ENCODE measurements at places on chromosomes 5 and 9.

- DNase-seq: no peak
Observed at GRCh38 chr5:113278976-113279375, 155.8 kb downstream of the TSSK1B start.

DNA sequence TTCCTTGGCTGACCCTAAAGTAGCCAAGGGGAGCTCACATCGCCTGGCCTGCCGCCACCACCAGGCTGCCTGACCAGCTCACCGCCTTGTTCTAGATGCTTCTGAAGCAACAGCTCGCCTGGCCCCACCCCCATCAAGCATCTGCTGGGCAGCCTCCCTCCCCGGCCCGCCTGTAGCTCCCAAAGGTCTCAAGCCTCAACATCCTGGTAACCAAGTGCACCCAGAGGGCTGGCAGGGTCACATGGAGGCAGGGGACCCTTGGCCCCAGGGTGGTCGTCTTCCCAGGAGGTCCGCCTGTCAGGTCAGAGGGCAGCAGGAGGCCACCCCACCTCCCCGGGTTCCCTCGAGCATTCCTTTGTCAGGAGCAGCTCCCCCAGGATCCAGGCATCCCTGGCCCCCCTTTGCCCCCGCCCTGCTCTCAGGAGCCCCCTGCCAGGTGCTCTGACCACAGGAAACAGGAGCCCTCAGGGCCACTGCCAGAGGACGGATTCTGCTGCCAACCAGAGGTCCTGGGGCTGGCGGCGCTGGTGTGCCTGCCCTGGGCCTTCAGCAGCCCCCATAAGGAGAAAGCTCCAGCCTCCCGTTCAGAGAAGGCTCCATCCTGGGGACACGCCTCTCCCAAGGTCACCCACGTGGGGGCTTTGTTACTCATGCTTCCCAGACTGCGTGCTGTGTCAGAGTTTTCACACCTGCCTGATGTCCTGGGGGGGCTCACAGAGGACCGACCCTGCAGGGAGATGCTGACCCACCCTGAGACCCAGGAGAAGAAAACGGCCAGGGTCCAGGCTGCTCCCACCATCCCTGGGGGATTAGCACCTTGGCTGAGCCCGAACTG lies 3.5 kb upstream of the LRRC14B start:
- DNase-seq: no peak

DNA sequence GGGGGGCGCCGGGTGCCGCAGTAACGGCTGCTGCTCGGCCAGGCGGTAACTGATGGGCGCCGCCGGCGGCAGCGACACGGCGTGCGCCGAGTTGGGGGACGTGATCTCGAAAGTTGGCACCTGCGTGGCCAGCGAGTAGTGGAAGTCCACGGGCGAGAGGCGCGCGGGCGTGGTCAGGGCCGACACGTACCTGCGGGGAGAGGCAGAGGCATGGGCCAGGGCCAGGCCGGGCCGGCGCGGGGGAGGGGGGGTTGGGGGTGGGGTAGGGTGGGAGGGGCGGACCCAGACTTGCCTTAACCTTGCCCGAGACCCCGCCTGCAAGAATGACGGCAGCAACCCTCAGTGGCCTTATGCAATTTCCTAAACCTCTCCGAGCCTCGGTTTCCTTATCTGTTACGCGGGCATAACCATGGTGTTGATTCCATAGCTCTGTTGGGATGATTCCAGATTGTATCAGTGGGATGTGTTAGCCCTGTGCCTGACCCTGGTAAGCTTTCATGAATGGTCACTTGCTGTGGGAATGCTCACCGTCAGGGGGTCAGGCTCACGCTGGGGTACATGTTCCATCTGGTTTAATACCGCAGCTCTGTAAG lies 53.0 kb downstream of the PSD2 start:
- peak; percentile 3 for DNase-seq

GRCh38 chr5:43192558-43193180 lies 644 bp downstream of the NIM1K start:
- no peak for DNase-seq

GRCh38 chr5:81805086-81805485 lies 54.2 kb upstream of the SSBP2 start:
- DNase-seq: no peak

GRCh38 chr5:102628441-102629175 lies 126.5 kb upstream of the PAM start:
- no peak for DNase-seq

DNA sequence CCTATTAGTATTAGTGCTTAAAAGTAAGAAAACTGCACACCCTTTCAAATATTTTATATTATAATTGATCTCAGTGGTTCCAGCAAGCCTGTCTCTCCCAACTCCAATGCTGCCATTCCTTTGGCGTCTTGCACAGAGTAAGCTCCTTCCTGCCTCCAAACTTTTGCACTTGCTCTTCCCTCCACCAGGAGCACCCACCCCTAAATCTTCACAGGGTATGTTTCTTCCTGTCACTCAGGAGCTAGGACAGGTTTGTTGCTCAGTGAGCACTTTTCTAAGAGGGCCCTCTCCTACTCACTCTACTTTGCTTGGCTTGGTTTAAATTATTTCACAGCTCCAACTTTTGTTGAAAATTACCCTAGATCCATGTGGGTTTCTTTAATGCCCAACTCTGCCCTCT lies 189.1 kb upstream of the ADRA1B start:
- DNase-seq: no peak

GRCh38 chr5:150066901-150067396 lies 19.4 kb downstream of the CSF1R start:
- no peak for DNase-seq

GRCh38 chr5:1413611-1414241 lies 31.5 kb downstream of the SLC6A3 start:
- no peak for DNase-seq

DNA sequence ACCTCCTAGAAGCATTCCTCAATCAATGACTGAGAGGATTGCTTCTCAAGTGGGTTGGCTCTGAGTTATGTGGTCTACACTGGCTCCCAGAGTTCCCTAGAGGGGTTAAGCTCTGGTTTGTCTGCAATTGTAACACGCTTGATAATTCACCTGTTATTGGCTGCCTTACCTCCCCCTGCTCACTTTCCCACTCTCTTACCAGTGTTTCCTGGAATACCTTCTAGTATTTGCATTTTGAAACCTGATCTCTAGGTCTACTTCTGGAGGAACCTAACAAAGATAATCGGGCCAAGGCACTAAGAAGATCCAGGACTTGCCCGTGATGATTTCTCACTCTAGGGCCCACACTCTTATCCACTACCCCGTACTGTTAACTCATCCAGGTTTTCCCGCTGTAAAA lies 110.1 kb upstream of the MAP3K1 start:
- DNase-seq: no peak

DNA sequence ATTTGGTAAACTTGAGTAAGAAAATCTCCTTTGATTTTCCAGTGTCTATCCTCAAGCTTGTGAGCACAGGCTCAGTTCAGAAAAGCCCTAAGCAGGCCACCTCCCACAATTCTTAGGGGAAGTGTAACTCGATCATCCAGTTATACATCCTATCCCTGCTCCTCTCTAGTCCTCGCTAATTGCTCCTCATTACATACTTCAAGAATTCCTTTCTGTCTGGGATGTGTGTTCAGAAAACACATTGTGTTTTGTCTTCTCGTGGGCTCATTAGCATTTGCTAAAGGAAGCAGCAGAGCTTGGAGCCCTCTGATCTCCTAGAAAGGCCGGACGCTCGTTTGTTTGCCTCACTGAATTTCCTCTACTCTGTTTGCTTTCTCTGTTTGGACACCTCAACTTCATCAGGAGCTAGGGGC lies 268.2 kb upstream of the RFX3 start:
- DNase-seq: no peak

- DNase-seq: no peak
Observed at GRCh38 chr5:146327989-146328388, 10.7 kb upstream of the POU4F3 start.

- DNase-seq: no peak
Observed at GRCh38 chr5:151071848-151072629, 8.8 kb downstream of the TNIP1 start.

DNA sequence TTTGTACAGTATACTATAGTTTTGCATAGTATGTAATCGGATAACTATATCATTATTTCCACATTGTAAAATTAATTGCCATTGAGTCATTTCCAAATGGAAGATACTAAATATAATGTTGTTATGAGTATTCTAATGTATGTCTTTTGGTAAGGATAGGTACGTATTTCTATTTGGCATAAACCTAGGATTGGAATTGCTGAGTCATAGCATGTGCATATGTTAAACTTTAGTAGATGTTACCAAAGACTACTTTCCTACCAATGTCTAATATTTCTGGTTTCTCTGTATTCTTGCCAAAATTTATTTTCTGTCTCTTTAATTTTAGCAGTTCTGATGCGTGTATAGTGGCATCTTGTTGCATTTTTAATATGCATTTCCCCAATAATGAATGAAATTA lies 825.1 kb upstream of the ARRDC3 start:
- no peak for DNase-seq

DNA sequence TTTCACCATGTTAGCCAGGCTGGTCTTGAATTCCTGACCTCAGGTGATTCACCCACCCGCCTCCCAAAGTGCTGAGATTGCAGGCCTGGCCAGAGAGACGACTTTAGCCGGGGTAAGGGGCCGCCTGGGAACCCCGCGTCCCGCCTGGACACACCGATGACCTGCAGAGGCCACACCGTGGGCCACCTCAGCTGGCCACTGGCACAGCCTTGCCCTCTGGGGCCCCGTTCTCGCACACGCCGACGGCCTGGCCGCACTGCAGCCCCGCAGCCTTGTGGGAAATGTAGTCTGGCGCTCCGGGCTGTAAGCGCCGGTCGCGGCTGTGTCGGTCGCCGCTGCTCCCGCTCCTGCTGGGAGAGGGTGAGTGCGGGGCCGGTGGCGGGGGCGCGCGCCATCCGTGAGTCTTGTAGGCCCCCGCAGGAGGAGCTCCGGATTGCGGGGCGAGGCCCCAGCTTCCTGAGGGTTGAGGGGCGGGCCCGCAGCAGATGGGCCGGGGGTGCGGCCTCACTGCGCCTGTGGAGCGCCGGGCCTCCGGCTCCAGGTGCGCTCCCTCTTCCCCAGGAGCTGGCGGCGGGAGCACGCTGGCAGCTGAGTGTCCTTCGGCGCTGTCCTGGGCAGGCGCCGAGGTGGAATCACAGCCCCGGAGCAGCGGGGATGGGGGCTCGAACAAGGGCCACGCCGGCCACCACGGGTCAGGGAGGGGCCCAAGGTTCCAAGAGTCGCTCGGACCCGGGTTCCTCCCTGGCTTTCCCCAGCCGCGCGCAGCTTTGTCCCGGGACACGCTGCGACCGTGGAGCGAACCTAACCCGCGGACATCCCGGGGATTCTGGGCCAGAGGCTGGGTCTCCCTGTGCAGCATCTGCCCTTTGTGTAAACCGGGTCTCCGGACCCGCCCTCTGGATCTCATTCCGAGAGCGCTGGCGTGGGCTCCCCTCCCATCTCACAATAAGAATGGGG lies at the start of gene ZFP2:
ZFP2 (plus strand) TSS at position 299 of the 957 bp plus-strand sequence. CDS start 35,401 bp downstream, outside the sequence.
- DNase-seq: peak; percentile 58

DNA sequence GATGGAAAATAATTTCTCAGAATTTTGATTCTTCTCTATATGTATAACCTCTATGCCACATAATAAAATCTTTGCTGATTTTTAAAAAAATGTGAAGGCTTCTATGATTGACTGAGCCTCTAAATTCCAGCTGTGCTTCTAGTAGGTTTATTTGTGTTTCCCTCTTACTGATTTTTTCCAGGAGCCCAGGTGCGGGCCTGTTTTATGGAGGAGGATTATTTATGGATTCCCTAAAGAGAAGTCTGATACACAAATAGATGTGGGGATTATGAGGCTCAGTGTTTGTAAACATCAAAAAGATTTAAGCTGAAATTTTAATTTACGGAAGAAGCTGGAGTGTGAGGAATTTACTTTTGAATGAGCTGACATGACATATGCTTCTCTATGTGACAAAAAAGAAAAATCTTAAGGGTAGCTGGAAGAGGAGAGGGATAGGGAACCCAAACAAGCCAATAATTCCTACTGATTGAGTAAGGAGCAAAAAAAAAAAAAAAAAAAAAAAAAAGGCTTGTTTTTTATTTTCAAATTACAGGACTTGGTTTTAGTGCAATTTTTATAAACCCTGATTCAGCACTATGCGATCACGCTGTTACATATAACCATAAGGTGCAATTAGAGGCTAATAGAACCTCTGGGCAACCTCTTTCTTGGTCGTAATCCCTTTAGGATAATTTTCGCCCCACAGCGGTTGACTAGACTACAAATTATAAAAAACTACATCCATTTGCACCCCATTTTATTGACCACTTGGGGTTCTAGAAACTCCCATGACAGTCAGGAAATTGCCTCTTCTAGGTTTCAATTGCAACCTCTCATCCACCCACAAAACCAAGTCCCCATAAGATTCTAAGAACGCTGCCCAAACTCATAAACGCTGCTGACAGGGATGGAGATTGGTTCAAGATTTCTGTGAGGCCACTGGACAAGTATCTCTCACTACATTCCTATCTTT lies 44.4 kb upstream of the RAI14 start:
- no peak for DNase-seq

GRCh38 chr5:134813407-134813806 lies 32.4 kb upstream of the C5orf24 start:
- DNase-seq: no peak
